Fibroblast of villous mesenchyme (primary cell): ENCODE measurements at places on chromosomes 7 and 10. TPM values are rescaled to one million over a fixed set of nuclear protein-coding genes. Genes with fewer than 3 reads are reported as not detected.

OR2A42 gene
- under 0.01 TPM in 2 replicates for total RNA-seq

CALCR gene
- under 0.01 TPM in 1 of 2 replicates, not detected in the other for total RNA-seq

ADCY1 gene
- total RNA-seq = under 0.01 and 0.32 TPM in 2 replicates

AKR1E2 gene
- total RNA-seq = 7.7 and 9.1 TPM in 2 replicates

GPR15LG gene
- not detected in 2 replicates for total RNA-seq

CACNA2D1 gene
- 63.5 and 63.8 TPM in 2 replicates for total RNA-seq

ELN gene
- under 0.01 and 0.64 TPM in 2 replicates for total RNA-seq

ENTPD7 gene
- total RNA-seq = 43.2 and 48.4 TPM in 2 replicates

CFAP69 gene
- total RNA-seq = 1.6 and 2.6 TPM in 2 replicates

PON2 gene
- 74.1 and 95.9 TPM in 2 replicates for total RNA-seq

SLC29A4 gene
- 0.97 and 2.2 TPM in 2 replicates for total RNA-seq

TOMM7 gene
- total RNA-seq = 135 and 149 TPM in 2 replicates

CDK14 gene
- total RNA-seq = 29.0 and 41.0 TPM in 2 replicates

GNAT3 gene
- total RNA-seq = not detected in 2 replicates

RAMP3 gene
- total RNA-seq = not detected in 2 replicates

ABCB4 gene
- under 0.01 and 0.32 TPM in 2 replicates for total RNA-seq

DUSP5 gene
- 10.0 and 42.3 TPM in 2 replicates for total RNA-seq

PDLIM1 gene
- total RNA-seq = 65.7 and 75.6 TPM in 2 replicates

CYP2C19 gene
- total RNA-seq = 0.43 TPM in 1 of 2 replicates, not detected in the other

SERPINE1 gene
- total RNA-seq = 700 and 921 TPM in 2 replicates

PON1 gene
- not detected in 2 replicates for total RNA-seq

ZNF716 gene
- total RNA-seq = not detected in 2 replicates

NRCAM gene
- total RNA-seq = 0.97 and 1.3 TPM in 2 replicates

C7orf57 gene
- under 0.01 and 0.43 TPM in 2 replicates for total RNA-seq
